ENCODE measurements at places on chromosomes 6 and 20. TPM values are rescaled to one million over a fixed set of nuclear protein-coding genes. Genes with fewer than 3 reads are reported as not detected.

The SGK2 gene
- total RNA-seq = 1.2 TPM

The GABRR1 gene
- total RNA-seq = not detected

The TGM3 gene
- total RNA-seq = not detected

The OPN5 gene
- total RNA-seq = not detected

The PROCR gene
- 110 TPM for total RNA-seq

The MOCS1 gene
- 67.1 TPM for total RNA-seq

The ZNF311 gene
- total RNA-seq = 0.84 TPM

The PRL gene
- total RNA-seq = not detected

The OPRM1 gene
- not detected for total RNA-seq

The DLK2 gene
- not detected for total RNA-seq

The DNMT3B gene
- total RNA-seq = 1.0 TPM

The RCAN2 gene
- 19.4 TPM for total RNA-seq

The ADGRF5 gene
- total RNA-seq = 17.6 TPM

The ARMH2 gene
- total RNA-seq = not detected
